A673 (cell line): ENCODE measurements at places on chromosomes 7 and 10.

DNA sequence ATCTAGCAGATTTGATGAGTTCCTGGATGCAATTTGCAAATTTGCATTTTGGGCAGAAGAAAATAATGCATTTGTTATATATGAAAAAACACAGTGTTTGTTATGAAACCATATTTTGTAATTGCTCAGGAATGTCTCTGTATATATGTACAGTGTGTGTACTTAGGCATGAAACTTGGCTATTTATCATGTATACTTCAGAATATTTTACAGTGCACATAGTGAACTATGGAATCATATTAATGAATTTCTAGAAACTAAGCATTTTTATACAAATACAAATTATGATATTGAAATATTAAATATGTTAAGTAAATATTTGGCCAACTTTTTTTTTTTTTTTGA, 107.5 kb downstream of the TWIST1 start:
- H3K36me3 ChIP-seq, result no peaks in the 10 kb centered on the region
- no peak overlapping the region for H3K4me3 ChIP-seq
- no peaks in the 10 kb centered on the region for H3K27me3 ChIP-seq
- no peak overlapping the region for H3K27ac ChIP-seq

DNA sequence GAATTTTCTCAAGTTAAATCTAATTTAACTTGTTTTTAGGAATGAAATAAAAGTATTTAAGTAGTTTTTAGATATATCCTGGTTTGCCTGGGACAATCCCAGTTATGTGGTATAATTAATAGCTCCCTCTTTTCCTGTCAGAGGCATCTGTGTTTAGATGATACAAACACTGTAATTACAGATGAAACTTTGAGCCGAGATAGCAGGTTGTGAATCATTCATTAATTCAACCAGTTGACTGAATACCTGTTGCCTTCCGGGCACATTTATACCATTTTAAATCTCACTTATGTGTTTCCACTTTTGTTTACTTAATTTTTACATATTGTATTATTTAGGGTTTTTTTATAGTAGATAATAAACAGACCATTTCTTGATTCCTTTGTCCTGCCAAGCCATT, 82.1 kb upstream of the GATA3 start:
- DNase-seq, result no peak
- H3K27me3 ChIP-seq, result no peaks in the 10 kb centered on the region
- H3K36me3 ChIP-seq, result no peaks in the 10 kb centered on the region

DNA sequence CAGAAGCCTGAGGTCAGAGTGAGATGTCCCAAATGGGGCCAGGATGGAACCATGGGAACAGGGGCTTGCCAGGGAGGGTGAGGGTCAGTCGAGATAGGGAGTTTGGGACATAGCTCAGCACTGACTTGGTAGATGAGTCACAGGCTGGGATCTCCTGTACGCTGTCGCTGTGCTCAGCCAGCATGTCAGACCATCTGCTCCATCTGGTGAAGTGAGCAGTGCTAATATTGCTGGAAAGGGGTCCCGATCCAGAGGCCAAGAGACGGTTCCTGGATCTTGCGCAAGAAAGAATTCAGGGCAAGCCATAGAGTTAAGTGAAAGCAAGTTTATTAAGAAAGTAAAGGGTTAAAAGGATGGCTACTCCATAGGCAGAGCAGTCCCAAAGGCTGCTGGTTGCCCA, 505.6 kb downstream of the GALNT17 start:
- DNase-seq, result no peak
- H3K36me3 ChIP-seq, result no peaks in the 10 kb centered on the region

- DNase-seq, result no peak
- peaks cover 4% of the 10 kb centered on the region for H3K27me3 ChIP-seq
- no peaks in the 10 kb centered on the region for H3K36me3 ChIP-seq
- H3K27ac ChIP-seq, result no peak overlapping the region
- H3K4me3 ChIP-seq, result no peak overlapping the region
Measured at GRCh38 chr7:159166530-159166929, 21.9 kb upstream of the VIPR2 start.

DNA sequence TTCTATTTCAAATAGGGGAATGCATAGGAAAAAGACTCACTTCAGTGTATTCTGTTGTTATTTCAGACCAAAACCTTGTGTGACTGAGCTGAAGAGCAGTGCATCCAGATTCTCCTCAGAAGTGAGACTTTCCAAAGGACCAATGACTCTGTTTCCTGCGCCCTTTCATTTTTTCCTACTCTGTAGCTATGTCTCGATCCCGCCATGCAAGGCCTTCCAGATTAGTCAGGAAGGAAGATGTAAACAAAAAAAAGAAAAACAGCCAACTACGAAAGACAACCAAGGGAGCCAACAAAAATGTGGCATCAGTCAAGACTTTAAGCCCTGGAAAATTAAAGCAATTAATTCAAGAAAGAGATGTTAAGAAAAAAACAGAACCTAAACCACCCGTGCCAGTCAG, 12.0 kb downstream of the TET1 start:
- peaks cover 21% of the 10 kb centered on the region for H3K36me3 ChIP-seq
- H3K27ac ChIP-seq, result no peak overlapping the region
- H3K4me3 ChIP-seq, result no peak overlapping the region
- no peaks in the 10 kb centered on the region for H3K4me1 ChIP-seq
- H3K27me3 ChIP-seq, result no peaks in the 10 kb centered on the region

GRCh38 chr7:68707958-68708357, 890.3 kb upstream of the AUTS2 start:
- no peaks in the 10 kb centered on the region for H3K27me3 ChIP-seq
- H3K27ac ChIP-seq, result no peak overlapping the region
- peaks cover 8% of the 10 kb centered on the region for H3K4me1 ChIP-seq
- H3K4me3 ChIP-seq, result no peak overlapping the region
- H3K36me3 ChIP-seq, result no peaks in the 10 kb centered on the region
- no peak for DNase-seq

GRCh38 chr7:88368686-88369085, 62.0 kb upstream of the STEAP4 start:
- DNase-seq, result no peak
- H3K27me3 ChIP-seq, result no peaks in the 10 kb centered on the region
- H3K4me1 ChIP-seq, result no peaks in the 10 kb centered on the region
- no peak overlapping the region for H3K4me3 ChIP-seq
- H3K36me3 ChIP-seq, result no peaks in the 10 kb centered on the region

- no peaks in the 10 kb centered on the region for H3K36me3 ChIP-seq
- no peak for DNase-seq
- no peak overlapping the region for H3K27ac ChIP-seq
- no peaks in the 10 kb centered on the region for H3K27me3 ChIP-seq
- no peak overlapping the region for H3K4me3 ChIP-seq
Measured at GRCh38 chr10:113739577-113739976, 11.9 kb upstream of the PLEKHS1 start.

GRCh38 chr7:149228831-149229471, 10.5 kb upstream of the ZNF212 start:
- no peak overlapping the region for H3K4me3 ChIP-seq
- DNase-seq, result no peak
- no peak overlapping the region for H3K27ac ChIP-seq
- H3K4me1 ChIP-seq, result peaks cover 10% of the 10 kb centered on the region
- H3K36me3 ChIP-seq, result no peaks in the 10 kb centered on the region

GRCh38 chr10:42942279-42942950, 134.5 kb upstream of the RET start:
- DNase-seq, result no peak
- H3K36me3 ChIP-seq, result no peaks in the 10 kb centered on the region
- no peaks in the 10 kb centered on the region for H3K27me3 ChIP-seq
- H3K4me1 ChIP-seq, result no peaks in the 10 kb centered on the region

- H3K36me3 ChIP-seq, result no peaks in the 10 kb centered on the region
- H3K4me3 ChIP-seq, result no peak overlapping the region
- peaks cover 4% of the 10 kb centered on the region for H3K4me1 ChIP-seq
- no peak for DNase-seq
- H3K27ac ChIP-seq, result no peak overlapping the region
- H3K27me3 ChIP-seq, result no peaks in the 10 kb centered on the region
Measured at GRCh38 chr7:3488829-3489228, 187.8 kb downstream of the SDK1 start.

- no peaks in the 10 kb centered on the region for H3K36me3 ChIP-seq
- no peak for DNase-seq
- no peak overlapping the region for H3K27ac ChIP-seq
- no peaks in the 10 kb centered on the region for H3K4me1 ChIP-seq
- H3K4me3 ChIP-seq, result no peak overlapping the region
- H3K27me3 ChIP-seq, result no peaks in the 10 kb centered on the region
Measured at GRCh38 chr7:76165106-76165972, 36.4 kb upstream of the SRRM3 start.

GRCh38 chr7:41448104-41448503, 254.8 kb downstream of the INHBA start:
- no peak overlapping the region for H3K4me3 ChIP-seq
- no peaks in the 10 kb centered on the region for H3K36me3 ChIP-seq
- no peak for DNase-seq
- no peaks in the 10 kb centered on the region for H3K4me1 ChIP-seq
- no peak overlapping the region for H3K27ac ChIP-seq

DNA sequence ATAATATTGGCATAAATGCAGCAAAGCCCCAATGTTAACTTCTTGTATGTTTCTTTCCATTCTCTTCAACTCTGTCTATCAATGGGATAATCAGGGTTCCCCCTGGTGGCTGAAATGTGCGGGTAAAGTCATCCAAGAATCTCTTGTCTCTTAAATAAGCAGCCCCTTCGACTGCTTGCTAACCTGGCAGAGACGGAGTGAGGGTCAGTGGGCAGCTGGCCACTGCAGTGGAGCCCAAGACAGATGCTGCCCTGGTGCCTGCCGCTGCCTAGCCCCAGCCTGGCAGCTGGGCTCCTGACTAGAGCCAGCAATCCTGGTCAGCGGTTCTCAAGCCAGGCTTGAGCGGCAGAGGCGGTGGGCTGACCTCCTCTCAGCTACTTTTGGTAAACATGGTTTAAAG, 248.9 kb downstream of the COBL start:
- no peak overlapping the region for H3K27ac ChIP-seq
- H3K27me3 ChIP-seq, result no peaks in the 10 kb centered on the region
- peak; percentile 24 for DNase-seq
- no peaks in the 10 kb centered on the region for H3K4me1 ChIP-seq
